ENCODE measurements at places on chromosomes 5 and 9.
A peak's percentile ranks its signal among the peaks of the same experiment; 100 is the strongest.

DNA sequence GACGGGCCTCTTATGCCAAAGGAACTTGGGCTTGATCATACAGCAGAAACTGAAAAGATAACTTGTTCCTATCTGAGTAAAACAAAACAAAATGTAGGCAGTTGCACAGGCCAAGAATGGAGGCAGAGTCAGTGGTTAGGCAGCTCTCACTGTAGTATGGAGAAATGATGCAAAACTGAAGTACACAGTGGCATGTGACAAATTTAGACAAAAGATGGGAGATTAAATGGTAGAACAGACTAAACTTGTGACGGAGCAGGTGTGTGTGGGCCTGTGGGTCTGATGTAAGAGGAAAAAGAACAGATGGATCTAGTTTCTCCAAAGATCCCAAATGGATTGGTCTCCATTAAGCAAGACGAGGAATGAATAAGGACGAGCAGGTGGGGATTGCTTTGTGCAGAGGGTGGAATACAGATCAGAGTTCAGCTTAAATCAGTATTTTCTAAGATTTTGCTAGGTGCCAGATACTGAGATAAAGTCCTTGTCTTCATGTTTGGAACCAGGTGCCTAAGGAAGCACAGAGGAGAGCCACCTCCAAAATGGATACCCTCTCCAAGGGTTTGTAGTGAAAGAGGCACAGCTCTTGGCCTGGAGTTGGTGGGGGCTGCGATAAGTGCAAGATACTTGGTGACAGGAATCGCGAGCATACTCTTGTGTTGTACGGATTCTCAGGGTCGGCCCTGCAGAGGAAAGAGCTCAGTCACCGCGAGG, 722 bp upstream of the DCP2 start:
- no peak for DNase-seq

DNA sequence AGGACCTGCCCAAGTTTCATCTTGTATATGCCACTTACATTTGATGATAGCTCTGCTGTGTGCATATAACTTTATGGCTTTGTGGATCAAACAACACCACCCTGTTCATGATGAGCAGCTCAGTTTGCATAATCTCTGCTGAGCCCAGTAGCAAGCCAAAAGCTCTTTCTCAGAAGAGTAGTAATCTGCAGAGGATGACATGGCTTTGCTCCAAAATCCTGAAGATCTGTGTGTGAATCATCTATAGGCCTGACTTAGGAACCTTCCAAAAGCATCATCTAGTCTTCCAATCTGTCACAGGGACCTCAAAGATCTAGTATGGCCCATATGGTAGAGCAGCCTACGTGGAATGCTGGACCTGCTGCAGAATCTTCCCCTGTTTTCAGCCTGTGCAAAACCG, 394.6 kb downstream of the PSAT1 start:
- DNase-seq: no peak

DNA sequence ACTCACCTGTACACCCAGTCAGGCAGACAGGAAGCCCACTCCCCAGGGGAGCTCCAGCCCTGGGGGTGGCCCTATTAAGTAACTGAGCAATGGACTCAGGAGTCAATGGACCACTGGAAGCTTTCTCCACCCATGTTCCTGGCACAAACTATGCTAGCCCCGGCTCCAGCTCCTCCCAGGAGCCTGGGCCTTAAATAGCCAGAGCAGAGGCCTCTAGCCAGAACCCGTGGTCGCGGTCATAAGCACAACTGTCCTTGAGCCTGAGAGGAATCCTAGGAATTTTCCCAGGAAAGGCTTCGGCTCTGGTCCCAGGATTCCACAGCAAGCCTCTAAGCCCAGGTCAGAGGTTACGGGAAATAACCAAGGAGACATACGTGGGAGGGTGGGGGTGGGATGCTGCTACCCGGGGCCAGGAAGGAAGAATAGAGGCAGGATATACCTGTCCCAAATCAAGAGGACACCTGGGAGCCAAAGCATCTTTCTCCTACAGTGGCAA, 5.5 kb downstream of the SEPTIN8 start:
- DNase-seq: no peak

DNA sequence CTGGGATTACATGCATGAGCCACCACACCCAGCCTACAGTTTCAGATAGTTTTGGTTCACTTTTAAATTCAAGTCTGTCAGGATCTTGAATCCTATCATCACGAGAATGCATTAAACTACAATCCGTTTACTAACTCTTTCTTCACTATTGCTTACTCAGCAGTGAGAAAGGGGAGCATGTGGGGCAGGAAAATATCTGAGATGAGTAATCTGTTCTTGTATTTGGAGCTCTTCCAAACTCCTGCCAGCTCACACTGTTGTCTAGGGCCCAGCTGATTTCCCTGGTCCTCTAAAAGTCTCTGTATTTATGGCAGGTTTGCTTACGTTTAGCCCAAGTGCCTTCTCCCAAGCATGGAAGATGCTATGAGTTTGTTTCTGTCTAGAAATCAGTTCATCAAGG, 152.2 kb downstream of the FGF18 start:
- DNase-seq: no peak

GRCh38 chr9:112032009-112032408, 135.4 kb downstream of the UGCG start:
- DNase-seq: no peak

- DNase-seq: no peak
Measured at GRCh38 chr9:82418334-82418733, 429.8 kb downstream of the SPATA31D1 start.

- DNase-seq: peak; percentile 69
Measured at GRCh38 chr5:151742870-151743294, 15.5 kb downstream of the ATOX1 start.

- DNase-seq: no peak
Measured at GRCh38 chr5:66909364-66909763, 287.2 kb downstream of the CD180 start.

DNA sequence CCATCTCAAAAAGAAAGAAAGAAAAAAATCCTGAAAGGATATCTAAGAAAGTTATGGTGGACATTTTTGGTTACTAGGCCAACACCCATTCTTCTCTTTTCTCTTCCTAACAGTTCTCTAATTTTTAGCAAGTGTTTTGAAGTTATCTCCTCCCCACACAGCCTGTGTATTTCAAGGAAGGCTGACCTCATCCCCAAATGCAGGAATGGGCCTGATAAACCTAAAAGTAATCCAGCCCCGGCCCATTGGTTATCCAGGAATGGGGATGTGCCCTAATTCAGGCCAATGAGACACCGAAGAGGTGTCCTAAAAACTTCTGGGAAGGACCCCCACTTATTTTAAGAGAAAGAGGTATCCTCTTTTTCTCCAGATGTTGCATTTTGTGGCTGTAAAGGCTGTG, 46.6 kb downstream of the F2R start:
- DNase-seq: no peak

GRCh38 chr5:79873187-79873586, 117.9 kb downstream of the MTX3 start:
- no peak for DNase-seq

GRCh38 chr5:61882901-61883500, 423.0 kb upstream of the KIF2A start:
- no peak for DNase-seq

GRCh38 chr9:95344735-95345325, 27.3 kb upstream of the FANCC start:
- no peak for DNase-seq

DNA sequence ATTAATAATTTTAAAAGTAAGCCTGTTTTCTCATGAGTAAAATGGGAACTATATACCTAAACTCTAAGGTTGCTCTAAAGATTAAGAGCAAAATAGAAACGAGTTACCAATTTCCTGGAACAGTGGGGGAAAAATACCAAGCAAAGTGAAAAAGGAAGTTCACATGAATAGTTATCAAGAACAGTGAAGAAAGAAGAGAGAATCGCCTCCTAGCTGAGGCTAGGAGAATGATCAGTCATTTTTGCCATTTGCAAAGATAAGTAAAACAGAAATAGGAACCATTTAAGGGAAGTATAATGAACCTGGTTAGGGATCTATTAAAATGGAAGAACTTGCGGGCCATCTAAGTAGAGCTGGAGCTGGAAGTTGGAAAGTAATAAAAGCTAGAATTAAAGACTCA, 50.7 kb downstream of the P4HA2 start:
- no peak for DNase-seq
